ENCODE measurements at places on chromosomes 2 and 18. TPM values are rescaled to one million over a fixed set of nuclear protein-coding genes. Genes with fewer than 3 reads are reported as not detected.

The APCDD1 gene
- not detected for total RNA-seq

The MYOM1 gene
- 5.5 TPM for total RNA-seq

The LINC00305 gene
- total RNA-seq, result not detected

The CTNNA2 gene
- total RNA-seq, result not detected

The DLX1 gene
- not detected for total RNA-seq

The KIF5C gene
- 8.0 TPM for total RNA-seq

Measured in naive thymus-derived CD8-positive, alpha-beta T cell (primary cell).